SW 1271 (cell line): ENCODE measurements at places on chromosomes 1 and 21.

DNA sequence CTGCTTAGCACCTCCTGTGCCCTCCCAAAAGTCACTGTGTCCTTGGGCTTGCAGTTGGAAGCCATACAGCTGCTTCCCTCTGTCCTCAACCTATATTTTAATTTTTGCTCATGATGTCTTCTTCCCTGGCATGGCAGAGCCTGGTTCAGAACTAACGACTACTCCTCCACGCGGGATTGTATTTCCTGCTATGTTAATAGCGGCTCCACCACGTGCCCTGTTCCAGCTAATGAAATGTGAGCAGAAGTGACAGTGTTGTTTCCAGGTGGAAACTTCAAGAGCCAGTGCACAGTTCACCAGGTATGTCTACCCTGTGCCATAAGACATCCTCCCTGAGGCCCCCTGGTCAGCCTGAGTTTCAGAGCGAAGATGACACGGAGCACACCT lies 52.1 kb downstream of the DHRS3 start:
- peak; percentile 4 for DNase-seq

- DNase-seq: no peak
These were observed 524.2 kb downstream of the KIF26B start for GRCh38 chr1:245678860-245679411.

DNA sequence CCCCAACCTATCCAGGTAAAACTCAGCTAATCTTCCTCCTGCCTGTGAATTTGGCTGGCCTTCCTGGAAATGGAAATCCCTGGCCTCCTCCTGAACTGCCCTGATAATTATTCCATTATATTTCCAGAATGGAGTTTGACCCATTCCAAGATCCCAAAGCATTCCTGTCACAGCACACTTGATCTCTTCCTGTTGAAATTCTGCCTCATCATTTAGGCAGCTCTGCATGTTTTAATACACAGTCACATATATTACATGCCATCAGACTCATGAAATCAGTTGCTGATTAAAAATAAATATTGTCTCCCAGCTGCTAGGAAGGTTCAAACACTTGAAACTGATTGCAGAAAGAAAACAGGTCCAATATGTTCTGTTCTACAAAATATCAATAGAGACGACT lies 148.2 kb upstream of the PALMD start:
- DNase-seq: no peak

DNA sequence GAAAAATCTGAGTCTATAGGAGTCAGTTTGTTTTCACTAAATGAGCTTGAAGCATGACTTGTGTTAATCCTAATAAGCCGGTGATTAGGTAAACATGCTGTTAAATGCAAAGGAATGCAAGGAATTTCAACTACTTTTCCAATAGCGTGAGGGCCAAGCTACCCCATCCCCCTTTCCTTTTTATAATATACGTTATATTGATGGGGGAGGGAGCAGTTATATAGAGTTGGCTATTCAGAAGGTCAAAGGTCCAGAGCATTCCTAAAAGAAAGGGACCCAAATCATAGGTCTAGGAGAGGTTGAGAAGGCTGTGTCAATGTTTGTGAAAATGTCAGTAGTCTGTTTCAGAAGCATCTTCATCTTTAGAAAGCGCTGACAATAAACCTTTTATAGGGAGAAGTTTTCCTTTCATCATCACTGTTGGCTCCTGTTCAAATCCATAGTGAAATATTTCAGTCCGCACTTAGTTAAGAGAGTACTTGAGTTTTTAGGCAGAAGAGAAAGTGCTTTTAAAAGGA lies 3.8 kb downstream of the CCN1 start:
- DNase-seq: peak; percentile 92

DNA sequence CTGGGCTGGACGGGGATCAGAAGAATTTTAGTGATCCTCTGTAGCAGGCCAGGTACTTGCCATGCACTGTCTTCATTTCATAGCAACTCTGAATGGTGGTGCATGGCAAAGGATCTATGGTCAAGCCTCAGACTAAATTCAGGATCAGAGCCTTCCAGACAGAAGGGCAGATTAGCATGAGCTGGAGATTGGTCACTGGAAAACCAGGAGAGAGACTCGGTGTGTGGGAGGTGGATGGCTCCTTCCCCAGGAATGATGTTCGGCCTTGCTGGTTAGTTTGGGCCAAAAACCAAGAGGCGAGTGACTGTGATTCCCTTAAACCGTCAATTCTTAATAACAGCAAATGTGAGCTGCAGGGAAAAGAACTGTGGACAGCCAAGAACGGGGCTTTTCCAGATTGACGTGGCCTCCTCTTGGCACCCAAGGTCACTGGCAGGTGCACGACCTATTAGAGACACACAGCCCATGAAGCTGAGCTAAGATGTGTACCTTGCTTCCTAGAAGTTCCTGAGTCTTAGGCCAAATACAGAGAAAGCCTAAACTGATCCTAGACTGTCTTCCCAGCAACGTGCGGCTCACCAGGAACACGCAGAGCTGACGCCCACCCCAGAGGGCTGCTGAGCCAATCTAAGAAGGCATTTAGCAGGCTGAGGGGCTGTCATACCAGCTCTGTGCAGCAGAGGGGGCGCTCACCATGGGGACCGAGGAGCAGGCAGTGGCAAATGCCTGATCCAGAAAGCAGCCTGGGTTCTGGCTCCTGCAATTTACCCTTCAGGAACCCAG lies 18.5 kb downstream of the ALDH4A1 start:
- DNase-seq: peak; percentile 19

DNA sequence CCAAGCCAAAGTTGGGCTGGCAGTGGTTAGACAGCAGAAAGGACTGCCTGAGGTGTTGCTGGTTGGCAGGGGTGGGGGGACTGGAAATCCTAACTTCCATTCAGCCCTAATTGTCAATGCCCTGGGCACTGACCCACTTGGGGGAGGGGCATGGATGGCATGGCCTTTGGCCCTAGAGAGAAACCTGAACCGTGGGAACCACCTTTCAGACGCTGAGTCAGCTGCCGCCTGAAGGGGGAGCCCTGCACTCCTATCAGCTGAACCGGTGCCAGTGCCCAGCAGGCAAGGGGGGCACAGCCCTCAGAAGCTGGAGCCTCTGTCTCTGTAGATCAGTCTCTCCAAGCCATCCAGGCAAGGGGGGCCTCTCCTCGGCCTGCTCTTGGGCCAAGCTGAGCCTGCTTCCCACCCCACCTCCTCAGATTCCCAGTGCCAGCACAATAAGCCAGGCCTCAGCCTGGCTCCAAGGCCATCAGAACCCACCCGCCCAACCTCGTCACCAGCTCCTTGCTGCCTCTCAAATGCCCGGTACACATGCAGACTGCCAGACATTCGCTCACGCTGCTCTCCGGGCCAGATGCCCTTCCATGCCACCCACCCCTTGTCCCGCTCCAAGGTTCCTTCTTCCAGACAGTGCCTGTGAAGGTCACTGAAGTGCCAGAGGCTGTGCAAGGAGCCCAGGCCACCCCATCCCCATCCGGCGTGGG lies 11.6 kb downstream of the TINAGL1 start:
- no peak for DNase-seq

DNA sequence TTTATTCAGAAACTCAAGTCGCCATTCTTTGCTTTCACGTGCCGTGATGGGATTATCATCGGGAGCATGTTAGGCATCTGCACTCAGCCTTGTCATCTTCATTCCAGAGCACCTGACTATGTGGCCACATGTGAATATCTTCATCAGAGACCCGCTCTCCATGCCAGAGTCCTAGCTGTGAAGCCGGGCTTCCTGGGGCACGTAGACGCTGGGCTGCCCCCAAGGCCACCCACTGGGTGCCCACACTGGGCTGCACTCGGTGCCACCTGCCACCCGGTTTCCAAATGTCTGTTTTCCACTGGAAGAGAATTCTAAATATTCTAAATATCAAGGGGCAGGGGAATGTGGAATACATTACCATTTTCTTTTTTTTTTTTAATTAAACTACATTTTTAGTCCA lies 43.8 kb downstream of the SLC37A1 start:
- DNase-seq: no peak

- DNase-seq: no peak
These were observed 103.7 kb downstream of the ABCA4 start for GRCh38 chr1:94017155-94017829.

- no peak for DNase-seq
These were observed 228.6 kb downstream of the DSCAM start for GRCh38 chr21:40618191-40618973.

GRCh38 chr1:54477153-54477561 lies 70.9 kb upstream of the ACOT11 start:
- DNase-seq: no peak

DNA sequence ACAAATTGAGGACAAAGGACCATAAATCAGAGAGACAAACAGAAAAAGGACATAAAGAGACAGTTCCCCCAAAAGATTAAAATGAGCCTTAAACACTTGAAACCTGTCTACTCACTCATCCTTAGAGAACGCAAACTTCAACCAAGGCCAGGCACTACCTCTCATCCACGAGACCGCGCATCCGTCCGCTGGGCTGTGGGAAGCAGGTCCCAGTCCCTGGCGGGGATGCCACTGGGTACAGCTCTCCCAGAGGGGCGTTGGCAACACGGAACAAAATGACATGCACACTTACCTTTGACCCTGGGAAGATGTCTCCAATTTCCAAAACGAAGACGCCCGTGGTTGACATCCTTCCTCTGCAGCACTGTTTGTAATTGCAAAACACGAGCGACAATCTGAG lies 16.5 kb upstream of the ADARB1 start:
- DNase-seq: no peak

DNA sequence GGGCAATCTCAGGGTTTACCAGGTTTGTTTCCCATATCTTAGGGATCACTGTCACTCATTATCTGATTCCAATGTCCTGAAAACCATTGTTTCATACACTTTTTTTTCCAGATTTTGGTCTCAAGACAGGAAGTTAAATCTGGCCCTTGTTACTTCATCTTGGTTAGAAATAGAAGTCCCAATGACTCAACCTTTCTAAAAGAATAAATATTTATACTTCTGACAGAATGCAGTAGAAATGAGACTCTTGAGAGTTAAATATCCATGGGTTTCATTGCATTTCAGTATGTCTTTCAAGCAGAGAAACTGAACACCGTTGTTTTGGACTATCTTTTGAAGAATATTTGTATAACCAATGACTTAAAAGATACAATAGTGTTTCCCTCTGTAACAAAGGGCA lies 19.8 kb upstream of the VCAM1 start:
- no peak for DNase-seq

DNA sequence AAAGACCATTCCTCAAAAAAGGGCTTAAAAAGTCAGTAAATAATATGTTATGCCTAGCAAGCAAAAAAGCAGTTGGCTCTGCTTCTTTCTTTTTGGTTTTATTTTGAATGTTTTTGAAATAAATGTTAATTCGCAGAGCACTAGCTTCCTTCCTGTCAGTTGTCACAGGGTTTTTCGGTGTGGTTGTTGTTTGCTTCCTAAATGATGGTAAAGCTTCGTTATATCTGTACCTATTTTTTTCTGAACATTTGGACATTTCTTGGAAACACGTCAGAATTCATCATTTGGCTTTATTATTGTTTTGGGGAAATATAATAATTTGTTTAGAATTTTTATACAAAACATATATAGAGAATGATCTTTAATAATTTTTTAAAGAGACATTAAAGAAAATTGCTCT lies 351.9 kb upstream of the SGIP1 start:
- DNase-seq: no peak

- DNase-seq: peak; percentile 3
These were observed 118.1 kb downstream of the PGBD5 start for GRCh38 chr1:230308039-230308438.

DNA sequence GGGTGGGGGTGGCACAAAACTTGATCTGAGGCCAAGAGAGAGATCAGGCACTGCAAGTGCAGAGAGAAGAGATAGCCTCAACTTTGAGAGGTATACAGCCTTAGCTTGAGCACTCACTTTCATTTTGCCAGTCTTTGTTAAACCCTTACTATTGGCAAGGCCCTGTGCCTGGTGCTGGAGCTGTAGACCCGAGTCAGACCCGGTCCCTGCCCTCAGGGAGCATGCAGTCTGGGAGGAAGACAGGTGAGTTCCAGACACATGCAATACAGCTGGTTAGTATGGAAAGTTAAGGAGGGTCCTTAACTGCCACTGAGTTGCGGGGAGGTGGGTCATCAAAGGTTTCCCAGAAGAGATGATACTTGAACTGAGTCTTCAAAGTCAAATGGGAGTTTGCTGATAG lies 31.7 kb downstream of the RAB3B start:
- no peak for DNase-seq

- DNase-seq: no peak
These were observed 171.5 kb upstream of the TMEM51 start for GRCh38 chr1:14982029-14982428.

DNA sequence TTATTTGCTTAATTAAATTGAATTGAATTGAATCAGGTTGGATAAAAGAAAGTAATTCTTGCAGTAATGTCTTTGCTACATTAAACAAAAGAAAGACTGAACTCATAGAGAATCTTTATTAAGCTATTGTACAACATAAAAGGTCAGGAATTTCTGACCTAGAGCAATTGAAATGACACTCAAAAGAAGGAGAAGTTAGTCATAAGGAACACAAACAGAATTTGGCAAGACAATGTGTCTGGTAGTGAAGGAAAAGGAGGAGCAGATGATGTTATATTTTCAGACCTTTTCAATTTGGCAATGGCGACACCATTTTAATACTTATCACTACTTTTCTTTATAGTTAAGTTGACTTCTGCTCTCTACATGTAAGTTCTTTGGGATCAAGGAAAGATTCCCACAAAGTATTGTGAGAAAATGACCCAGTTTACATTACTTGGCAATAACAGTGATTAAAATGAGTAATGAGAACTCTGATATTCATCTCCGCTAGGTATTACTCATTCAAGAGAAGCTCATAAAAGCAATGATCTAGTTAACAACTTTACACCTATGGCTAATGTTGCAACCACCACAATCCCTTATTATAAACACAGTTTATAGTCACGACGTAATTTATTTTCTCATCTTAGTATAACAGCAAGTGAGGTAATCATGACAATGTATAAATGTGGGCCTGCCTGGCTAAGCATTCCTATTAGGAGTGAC lies 14.7 kb upstream of the KRTAP21-1 start:
- no peak for DNase-seq

GRCh38 chr1:23865543-23865930 lies 2.6 kb downstream of the FUCA1 start:
- peak; percentile 15 for DNase-seq

DNA sequence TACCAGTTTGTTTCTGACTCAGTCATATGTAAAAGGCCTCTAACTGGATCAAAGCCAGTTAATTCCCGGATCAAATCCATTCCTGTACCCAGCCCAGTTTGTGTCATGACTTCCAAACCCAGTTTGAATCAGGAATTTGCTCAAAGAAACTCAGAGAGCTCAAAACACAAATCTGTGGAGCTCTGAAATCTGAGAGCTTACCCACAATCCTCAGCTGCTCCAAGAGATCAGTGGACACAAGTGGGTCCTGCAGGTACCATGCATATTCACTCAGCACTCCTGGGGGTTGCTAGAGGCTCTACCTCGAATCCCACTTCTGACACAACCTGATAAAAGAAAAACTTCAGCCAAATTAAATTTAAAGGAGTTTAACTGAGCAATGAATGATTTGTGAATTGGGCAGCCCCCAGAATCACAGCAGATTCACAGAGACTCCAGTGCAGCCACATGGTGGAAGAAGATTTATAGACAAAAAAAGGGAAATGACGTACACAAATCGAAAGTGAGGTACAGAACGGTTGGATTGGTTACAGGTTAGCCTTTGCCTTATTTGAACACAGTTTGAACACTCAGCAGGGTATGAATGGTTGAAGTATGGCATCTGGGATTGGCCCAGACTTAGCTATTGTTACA lies 11.9 kb upstream of the MRPL55 start:
- no peak for DNase-seq

GRCh38 chr1:200665861-200666260 lies 3.8 kb downstream of the DDX59 start:
- no peak for DNase-seq
